ENCODE measurements at places on chromosomes 2 and 18. TPM values are rescaled to one million over a fixed set of nuclear protein-coding genes. Genes with fewer than 3 reads are reported as not detected.

STAT1 gene
- 24.7 TPM for total RNA-seq

DSC2 gene
- 7.2 TPM for total RNA-seq

BOLL gene
- total RNA-seq: not detected

FBLN7 gene
- 5.3 TPM for total RNA-seq

KCTD1 gene
- total RNA-seq: 43.4 TPM

TCF7L1 gene
- 8.5 TPM for total RNA-seq

MEP1B gene
- total RNA-seq: 0.54 TPM

GAL3ST2 gene
- 0.45 TPM for total RNA-seq

CHRND gene
- total RNA-seq: 0.18 TPM

ZNF892 gene
- total RNA-seq: 30.4 TPM

GCC2 gene
- 41.7 TPM for total RNA-seq

CBLN2 gene
- total RNA-seq: 42.6 TPM

AMER3 gene
- 25.7 TPM for total RNA-seq

MDH1B gene
- 5.0 TPM for total RNA-seq

RNF152 gene
- total RNA-seq: 80.7 TPM

TMX3 gene
- total RNA-seq: 92.3 TPM

DPY30 gene
- total RNA-seq: 36.7 TPM

HOXD11 gene
- not detected for total RNA-seq

CYB5A gene
- total RNA-seq: 18.0 TPM

VWA3B gene
- 0.73 TPM for total RNA-seq

SLC16A14 gene
- total RNA-seq: 52.7 TPM

STARD6 gene
- not detected for total RNA-seq

KIAA2012 gene
- total RNA-seq: 1.00 TPM

Measured in cerebellum (tissue), 4 donors.